ENCODE measurements at places on chromosomes 6 and 20. TPM values are rescaled to one million over a fixed set of nuclear protein-coding genes. Genes with fewer than 3 reads are reported as not detected.

Gene OTOR
- not detected for total RNA-seq

Gene MYLK4
- 0.14 TPM for total RNA-seq

Gene PDE10A
- total RNA-seq, result 32.3 TPM

Gene AHCY
- 312 TPM for total RNA-seq

Gene ZNF184
- 2.3 TPM for total RNA-seq

Gene ME1
- total RNA-seq, result 44.9 TPM

Gene C6orf15
- not detected for total RNA-seq

Gene HUS1B
- 0.26 TPM for total RNA-seq

Gene OXT
- total RNA-seq, result not detected

Gene AGER
- total RNA-seq, result 2.3 TPM

Gene KATNA1
- 12.0 TPM for total RNA-seq

Gene GRM1
- total RNA-seq, result 0.04 TPM
